ENCODE measurements at places on chromosomes 6 and 20.
A peak's percentile ranks its signal among the peaks of the same experiment; 100 is the strongest.

- DNase-seq = no peak
These were observed 273.0 kb downstream of the CDH4 start for GRCh38 chr20:61524951-61525666.

- no peak for DNase-seq
These were observed 930 bp upstream of the RRAGD start for GRCh38 chr6:89413006-89413400.

DNA sequence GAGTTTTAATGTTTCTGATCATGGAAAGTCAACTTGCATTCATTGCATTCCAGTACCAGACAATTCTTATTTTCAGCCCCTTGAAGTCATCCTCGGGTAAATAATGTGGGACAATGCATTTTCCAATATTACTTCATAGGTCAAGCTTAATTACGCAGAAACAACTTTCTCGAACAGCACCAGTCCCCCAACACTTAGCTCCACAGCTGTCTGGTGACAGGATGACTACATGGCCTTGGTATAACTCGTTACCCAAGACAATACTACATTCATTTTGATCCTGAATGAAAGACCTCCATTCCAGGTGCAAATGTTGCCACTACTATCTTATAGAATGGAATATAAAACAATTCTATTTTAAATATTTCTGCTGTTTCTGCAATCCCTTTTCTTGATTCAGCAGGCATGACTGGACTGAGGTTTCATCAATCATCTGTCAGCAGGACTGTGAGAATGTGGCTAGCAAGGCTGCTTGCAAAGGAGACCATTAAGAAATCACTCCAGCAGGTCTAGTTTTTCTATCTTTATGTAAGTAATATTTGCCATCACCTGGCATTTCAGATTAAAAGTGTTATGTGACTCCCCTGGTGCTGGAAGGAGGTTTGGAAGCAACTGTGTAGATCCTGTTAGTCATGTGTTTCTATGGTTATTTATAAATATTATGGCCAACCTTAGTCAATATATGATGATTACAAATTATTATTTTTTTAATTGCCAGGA lies 147.9 kb downstream of the HAO1 start:
- no peak for DNase-seq

GRCh38 chr20:50027611-50028105 lies 44.9 kb downstream of the SNAI1 start:
- DNase-seq = no peak

DNA sequence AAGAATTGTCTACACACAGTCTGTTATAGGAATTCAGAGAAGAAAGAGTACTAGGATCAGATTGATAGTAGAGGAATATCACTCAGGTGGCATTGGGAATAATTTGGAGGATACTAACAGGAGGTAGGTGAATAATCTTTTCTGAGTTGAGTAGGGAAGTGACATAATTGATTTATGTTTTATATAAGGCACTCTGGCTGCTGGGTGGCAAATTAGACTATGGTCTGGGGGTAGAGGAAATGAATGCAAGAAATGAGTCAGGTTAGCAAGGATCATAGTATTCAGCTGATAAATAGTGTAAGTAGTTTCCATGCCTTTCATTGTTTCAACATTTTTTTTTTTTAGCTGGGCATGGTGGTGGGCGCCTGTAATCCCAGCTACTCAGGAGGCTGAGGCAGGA lies 113.3 kb downstream of the CDKAL1 start:
- no peak for DNase-seq

- no peak for DNase-seq
These were observed 12.3 kb upstream of the CCDC167 start for GRCh38 chr6:37511910-37512399.

DNA sequence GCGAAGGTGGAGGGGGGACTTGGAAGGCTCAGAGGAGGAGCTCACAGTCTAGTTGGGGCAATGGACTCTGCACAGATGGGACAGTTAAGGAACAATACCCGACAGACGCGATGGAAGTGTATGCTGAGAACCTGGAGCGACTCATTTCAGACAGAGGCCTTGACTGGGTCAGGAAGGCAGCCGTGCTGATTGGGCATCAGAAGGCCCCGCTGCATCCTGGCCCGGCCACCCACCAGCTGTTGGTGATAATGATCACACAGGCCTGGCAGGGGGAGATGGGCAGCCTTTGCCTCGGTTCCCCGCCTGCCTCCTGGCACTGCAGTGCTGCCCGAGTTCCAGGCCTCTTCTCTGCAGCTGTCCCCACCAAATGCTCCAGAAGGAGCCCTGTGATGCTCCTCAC lies 62.4 kb downstream of the MDGA1 start:
- DNase-seq = no peak

DNA sequence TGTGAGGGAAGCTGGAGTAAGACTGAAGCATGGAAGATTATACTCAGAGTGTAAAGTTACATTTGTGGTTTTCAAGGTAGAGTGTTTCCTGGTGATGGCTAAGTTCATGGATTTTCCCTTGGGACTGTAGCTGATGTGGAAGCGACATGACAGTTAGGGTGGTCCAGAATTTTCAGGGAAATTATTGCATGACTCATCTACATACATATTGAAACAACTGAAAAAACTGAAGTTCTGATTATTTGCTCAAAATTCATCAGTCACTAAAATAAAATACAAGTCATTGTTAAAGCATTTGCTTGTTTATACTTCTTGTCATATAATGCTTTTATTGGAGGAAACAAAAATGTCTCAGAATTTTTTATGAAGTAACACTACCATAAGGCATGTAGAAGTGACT lies 700.0 kb downstream of the RFPL4B start:
- DNase-seq = no peak

GRCh38 chr6:138432063-138432356 lies 28.0 kb downstream of the HEBP2 start:
- DNase-seq = no peak

DNA sequence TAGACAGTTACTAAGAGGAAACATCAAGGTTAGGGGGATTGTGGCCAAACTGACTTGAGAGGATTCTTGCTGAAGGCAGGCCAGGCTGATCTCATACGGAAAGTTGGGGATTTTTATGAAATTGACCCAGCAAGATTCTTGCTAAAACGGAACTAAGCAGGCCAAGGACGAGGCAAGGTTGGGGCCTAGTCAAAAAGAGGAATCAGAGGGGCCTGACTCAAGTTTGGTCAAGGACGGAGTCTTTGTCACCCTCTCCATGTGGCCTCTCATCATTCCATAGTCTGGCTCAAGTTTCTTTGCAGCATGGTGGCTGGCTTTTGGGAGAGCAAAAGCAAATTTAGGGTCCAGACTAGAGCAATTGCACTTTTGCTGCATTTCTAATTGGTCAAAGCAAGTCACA lies 7.9 kb upstream of the HECA start:
- no peak for DNase-seq

DNA sequence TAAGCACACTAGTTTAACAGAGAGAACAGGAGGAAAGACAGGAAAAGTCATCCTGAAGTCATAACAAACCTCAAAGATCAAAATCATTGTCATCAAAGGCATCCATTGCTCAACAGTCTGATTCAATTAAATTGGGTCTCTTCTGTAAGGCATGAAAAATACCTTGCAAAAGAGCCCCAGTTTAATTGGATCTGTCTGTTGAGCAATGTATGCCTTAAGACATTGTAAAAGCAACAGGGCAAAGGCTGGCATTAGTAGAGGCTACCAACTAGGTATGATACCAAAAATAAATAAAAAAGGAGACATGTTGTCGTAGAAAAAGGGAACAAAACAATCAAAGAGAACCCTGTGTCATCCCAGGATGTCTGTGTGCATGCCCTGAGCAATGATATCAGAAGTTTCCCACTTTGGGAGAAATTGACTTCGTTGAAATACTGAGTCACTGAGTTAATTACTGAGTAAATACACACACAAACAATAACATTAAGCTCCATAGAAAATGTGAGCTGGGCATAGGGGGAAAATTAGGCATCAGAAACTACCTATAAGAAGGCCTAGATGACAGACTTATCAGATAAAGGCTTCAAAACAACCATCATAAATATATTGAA lies 1013.8 kb upstream of the CITED2 start:
- no peak for DNase-seq

GRCh38 chr20:34448517-34448916 lies 67.7 kb upstream of the DYNLRB1 start:
- DNase-seq = no peak

GRCh38 chr6:35078896-35079295 lies 62.2 kb downstream of the TCP11 start:
- no peak for DNase-seq

- no peak for DNase-seq
These were observed 8.8 kb upstream of the RSPH3 start for GRCh38 chr6:159008656-159009288.

- no peak for DNase-seq
These were observed 147.4 kb downstream of the FOXC1 start for GRCh38 chr6:1757131-1757530.

GRCh38 chr6:8017705-8018104 lies 46.5 kb downstream of the BLOC1S5 start:
- DNase-seq = no peak

- no peak for DNase-seq
These were observed 20.2 kb downstream of the SF3B5 start for GRCh38 chr6:144075187-144075586.

DNA sequence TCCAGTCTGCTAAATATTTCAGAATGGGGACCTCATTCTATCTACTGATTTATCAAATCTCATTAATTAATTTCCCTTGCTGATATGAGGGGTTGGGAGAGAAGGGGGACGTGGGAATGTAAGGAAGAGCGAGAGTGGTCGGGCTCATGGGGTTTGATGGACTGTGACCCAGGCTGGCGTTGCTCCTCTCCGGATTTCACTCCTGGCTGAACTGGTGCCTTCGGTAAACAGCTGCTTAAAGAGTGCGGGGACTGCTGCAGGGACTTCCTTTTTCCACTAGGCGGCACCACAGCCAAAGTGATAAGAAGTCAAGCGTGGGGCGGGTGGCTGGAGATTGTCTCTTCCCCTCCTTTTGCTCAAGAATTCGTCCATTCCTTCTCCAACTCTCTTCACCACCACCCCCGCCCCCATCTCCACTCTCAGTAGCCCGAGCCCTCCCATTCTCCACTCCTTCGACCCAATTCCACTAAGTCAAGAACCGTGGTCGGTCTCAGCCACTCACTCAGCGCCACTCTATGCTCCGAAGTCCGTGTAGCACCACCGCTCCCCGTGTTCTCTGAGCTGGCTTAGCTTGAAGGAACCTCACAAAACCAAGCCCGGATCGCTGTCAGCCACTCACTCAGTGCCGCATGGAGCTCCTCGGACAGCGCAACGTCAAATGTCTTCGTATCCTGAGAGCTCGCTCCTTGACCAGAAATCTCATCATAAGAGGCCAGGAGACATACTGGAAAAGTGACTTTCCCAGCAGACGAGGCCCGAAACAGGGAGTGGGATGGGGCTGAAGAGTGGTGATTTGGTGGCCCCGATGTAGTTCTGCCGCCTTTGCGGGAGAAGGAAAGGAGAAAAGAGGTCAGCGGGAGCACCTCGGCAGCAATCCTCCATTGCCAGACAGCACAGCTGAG lies 9.7 kb downstream of the TRIM31 start:
- peak; percentile 78 for DNase-seq

GRCh38 chr20:47124181-47124717 lies 229.6 kb downstream of the EYA2 start:
- DNase-seq = no peak

DNA sequence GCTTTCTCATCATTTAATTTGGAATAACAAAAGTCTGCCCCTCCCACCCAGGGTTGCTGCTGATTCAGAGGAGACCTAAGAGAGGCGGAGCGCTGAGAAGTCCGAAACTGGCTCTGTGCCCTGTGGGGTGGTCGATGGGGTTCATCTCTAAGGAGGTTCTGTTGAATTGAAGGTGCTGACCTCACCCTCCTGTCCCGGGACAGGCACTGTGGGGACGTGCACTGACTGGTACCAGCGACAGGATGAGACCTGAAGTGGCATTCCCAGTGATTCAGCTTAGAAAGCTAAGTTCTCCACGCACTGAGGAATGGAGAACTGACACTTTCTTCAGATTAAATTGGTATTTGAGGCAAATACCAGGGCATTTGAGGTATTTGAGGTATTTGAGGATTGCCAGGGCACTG lies 1.3 kb downstream of the GUCA1B start:
- DNase-seq = no peak

- DNase-seq = no peak
These were observed 97.0 kb downstream of the TRERF1 start for GRCh38 chr6:42354702-42355101.

- no peak for DNase-seq
These were observed 33.1 kb upstream of the TNFRSF21 start for GRCh38 chr6:47342824-47343223.

GRCh38 chr6:11439017-11439420 lies 98.5 kb upstream of the TMEM170B start:
- DNase-seq = no peak

GRCh38 chr6:162306616-162307015 lies 420.9 kb downstream of the PRKN start:
- no peak for DNase-seq

- DNase-seq = no peak
These were observed 321.1 kb upstream of the SULF2 start for GRCh38 chr20:48106428-48106827.

GRCh38 chr20:33296206-33296605 lies 13.2 kb downstream of the BPIFB1 start:
- no peak for DNase-seq

DNA sequence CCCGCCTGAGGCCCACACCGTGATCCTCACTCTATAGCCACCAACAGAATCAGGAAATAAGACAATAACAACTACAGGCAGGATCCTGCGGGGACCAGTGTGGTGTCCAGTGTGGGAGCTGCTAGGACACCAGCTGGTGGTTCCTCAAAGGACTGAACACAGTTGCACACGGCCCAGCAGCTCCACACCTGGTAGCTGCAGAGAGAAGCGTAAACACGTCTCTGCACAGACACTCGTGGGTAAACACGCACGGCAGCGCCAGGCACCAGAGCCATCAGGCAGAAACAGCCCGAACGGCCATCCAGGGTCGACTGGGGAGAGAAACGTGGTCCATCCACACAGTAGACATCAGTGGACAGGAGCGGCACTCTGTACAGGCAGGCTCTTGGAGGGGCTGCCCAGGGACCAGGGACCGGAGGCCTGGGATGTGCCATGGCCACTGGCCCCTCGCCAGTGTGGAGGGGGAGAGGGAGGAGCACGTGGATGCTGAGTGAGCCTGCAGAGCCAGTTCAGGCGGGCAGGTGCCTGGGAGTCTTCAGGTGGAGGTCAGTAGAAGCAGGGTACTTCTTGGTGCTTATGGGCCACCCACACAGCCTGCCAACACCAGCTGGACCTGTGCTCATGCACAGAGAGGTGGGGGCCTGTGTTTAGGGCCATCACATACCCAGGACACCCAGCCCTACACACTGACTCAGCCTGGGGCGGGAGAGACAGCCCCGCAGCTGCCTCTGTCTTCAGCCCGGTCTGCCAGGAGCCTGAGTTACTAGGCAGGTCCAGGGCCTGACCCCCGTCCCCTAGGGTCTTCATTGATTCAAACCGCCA lies 7.4 kb upstream of the LAMA5 start:
- DNase-seq = no peak

- no peak for DNase-seq
These were observed 14.1 kb upstream of the HCK start for GRCh38 chr20:32037929-32038328.

- DNase-seq = no peak
These were observed 70.1 kb downstream of the RAMACL start for GRCh38 chr6:166516251-166516884.
